Substantia nigra (tissue), 51 donors: ENCODE measurements at places on chromosomes 1 and 21.

DNA sequence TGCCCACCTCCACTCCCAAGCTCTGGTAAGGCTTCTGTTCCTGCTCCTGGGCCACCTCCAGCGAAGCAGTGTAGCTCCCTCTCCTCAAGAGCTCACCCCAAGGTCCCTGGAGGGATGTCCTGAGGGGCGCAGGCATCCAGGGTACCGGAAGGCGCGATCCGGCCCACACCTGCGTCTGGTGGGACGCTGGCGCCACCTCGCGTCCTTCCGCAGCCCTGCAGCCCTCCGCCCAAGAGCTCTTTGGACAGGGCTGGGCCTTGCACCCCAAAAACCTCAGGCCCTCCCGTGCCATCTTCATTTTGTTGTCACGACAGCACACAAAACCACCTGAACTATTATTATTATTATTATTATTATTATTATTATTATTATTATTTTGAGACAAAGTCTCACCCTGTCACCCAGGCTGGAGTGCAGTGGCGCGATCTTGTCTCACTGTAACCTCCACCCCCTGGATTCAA, 49.2 kb upstream of the PAX7 start:
- no peak for DNase-seq

DNA sequence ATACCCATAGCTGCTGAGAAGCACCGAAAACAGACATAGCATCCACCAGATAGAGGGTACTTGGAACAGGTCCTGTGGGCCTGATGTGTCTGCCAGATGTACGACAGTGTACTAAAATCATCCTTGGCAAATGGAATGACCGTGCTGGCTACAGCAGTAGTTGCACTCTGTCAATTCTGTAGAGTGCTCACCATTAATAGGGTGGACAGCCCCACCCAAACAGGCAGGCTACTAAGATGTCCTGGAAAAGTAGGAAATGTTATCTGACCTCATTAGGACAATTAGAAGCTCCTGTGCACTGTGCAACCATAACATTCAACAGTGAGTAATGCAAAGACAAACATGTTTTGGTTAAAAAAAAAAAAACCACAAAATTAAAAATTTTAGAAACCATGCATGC, 106.2 kb downstream of the PTPN14 start:
- no peak for DNase-seq

GRCh38 chr1:151668090-151668489, 48.5 kb downstream of the CELF3 start:
- DNase-seq: no peak

DNA sequence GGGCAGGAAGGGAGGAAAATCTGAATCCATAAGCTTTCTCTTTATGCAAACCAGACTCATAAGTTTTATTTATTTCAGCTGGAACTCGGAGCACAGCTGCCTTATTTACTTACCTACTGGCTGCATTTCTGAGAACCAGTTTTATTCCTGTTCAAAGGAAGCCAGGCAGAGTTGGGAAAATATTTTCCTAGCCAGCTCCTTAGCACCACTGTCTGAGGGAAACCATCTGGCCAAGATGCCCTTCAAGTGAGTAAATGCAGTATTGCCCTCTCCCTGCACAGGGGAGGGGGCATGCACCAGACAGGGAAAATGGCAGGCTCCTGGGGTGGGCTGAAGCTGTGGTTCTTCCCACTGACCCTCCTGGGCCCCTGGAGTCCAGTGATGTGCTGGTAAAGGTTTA, 28.9 kb upstream of the FMOD start:
- DNase-seq: no peak

DNA sequence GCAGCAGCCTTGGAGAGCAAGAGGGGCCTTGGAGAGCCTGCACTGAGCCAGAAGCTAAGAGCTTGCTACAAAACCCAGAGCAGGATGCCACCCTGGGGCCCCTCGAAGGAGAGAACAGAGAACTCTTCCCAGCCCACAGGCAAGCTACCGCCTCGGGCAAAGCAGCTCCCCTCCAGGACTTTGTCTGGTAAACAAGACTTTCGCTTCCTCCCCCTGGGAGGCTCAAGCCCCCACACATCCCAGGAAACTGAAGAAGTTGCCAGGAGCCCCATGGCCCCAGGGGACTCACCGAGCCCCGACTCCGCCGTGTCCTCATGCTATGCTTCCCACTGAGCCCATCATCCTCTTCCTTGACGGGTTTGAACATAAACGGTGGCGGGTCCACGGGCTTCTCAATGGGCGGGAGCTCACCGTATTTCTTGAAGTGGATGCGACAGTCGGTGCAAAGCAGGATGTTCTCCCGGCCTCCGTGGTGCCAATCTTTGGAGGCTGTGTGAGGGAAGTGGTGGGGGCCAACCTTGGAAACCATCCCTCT, 45.9 kb downstream of the SLC45A1 start:
- DNase-seq: no peak
